ENCODE measurements at places on chromosomes 4 and X.

DNA sequence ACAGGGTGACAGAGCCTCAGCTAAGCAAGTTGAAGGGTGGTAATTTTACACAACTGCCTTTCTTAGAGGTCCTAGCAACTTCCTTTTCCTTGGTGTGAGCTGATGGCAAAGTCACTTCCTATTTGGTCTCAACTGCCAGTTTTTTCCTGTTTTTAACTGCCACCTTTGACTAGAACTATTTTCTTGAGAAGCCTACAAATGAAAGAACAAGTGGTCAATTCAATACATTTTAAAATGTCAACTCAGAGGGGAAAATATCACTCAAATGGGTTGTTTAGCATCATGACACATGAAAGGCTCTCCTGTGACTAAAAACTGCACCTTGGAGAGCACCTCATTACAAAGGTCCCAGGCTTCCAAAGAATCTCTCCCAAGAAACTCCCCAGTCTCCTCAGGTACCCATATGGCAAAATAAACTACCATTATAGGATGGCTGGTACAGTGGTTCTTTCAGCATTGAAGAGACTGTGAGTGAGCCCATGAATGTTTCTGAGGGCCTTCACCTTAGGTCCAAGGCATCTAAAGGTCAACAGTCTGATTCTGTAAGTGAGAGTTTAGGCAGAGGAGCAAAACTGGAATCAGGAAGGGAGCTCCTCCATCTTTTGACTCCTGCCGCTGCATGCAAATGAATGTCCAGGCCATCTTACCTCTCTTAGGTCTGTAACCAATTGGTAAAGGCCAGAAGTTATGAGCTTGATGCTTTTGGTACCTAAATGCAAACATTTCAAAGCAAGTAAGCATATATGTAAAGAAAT, 5.5 kb upstream of the STK26 start:
- DNase-seq = no peak

DNA sequence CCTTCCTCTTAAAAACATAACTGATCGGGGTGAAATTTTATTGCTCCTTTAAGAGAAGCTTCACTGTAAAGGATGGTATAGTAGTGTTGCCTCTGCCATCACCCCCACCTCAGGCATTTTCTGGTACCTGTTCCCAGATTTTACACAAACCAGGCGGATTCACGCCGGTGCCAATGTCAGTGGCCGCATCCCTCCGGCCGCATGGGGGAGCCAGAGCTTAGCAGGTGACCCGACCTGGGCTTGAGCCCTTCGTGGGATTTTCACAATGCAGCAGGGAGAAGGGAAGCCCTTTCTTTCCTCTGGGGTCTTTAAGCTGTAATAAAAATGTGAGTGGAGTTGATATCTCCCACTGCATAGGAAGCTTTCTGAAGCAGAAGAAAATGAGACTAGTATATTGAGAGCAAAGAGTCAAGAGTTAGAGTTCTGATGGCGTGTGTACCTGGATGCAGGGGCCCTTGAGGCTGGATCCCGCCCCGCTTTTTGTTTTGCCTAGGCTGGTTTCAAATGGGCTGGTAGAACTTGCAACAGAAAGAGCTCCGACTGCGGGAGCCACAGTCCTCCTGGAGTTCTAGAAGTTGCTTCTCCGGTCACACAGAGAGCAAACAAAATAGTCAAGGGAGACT, 59.4 kb downstream of the POLR2B start:
- no peak for DNase-seq

DNA sequence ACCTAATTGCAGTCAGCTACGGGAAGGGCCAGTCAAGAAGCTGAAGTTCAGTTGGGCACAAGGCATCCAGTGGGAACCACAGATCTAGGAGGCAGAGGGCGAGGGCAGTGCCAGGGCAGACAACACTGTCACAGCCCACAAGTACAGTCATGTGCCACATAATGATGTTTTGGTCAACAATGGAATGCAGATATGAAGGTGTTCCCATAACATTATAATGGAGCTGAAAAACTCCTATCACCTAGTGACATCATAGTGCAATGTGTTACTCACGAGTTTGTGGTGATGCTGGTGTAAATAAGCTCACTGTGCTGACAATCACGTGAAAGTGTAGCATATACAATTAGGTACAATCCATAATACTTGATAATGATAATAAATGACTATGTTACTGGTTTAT, 4.5 kb upstream of the TMEM255A start:
- DNase-seq = no peak

DNA sequence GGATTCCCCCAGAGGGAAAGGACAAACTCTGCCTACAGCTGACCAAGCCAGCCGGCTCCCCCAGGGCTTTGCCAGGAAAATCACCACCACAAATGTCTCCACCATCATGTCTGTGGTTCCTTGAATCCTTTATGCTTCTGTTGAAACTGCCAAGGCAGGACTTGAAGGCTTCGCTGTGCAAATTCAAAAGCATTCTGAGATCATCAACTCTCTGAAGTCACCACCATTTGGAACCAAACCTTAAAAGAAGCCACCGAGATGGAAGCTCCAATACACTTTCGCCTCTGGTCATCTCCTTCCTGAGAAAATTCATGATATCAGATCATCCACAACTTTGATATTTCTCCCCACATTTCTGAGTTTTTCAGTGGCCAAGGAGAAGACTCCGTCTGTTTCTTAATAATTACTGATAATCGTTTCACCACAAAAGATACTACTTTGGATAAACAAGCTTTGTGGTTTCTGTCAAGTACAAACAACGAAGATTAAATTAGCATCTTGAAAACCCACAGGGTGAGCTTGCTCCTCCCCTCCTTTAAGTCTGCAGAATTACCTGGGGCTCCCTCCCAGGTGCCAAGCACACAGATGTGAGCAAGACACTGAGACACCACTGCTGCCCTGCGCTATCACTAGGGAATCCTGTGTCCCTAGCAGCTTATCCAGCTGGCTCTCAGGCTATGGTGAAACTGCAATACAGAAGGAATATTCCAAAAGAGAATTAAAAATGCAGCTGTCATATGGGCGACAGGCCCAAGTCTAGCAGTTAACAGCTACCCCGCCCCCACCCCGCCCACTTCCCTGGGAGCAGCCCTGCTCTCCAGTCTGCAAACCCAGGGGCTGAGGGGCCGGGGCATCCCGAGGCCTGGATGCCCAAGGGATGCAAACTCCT, 125.0 kb upstream of the TBL1X start:
- no peak for DNase-seq

DNA sequence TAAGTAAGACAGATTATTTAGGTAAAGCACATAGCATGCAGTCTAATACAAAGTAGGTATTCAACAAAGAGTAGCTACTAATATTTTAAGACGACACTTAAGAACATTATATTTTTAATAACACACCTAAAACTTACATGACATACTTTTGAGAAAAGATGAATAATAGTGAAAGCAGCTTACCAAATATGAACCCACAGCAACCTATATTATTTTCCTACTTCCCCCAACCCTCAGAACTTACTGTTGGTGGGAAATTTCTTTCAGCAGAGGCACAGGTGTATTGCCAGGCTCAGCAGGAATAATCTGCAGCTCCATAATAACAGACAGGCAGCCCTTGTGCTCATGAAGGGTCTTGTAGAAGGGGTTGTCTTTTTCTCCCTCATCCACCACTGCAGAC, 498.9 kb downstream of the GLUD2 start:
- no peak for DNase-seq

DNA sequence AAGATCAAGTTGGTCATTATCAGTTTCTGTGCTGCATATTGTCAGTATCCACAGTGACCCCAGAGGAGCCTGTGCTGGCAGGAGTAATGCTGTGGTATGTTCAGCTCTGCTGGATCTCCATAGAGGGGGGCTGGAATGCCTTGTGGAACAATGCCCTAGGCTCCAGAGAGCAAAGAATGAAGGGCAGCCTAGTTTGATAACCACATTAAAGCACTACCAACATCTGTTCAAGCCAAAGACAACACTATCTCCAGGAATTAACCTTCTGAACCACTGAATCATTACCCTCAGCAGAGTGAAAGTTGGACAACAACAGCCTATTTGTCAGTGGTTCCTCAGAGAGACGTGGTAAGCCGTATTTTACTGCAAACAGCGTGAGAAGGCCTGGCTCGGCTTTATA, 192.3 kb upstream of the CXorf66 start:
- DNase-seq = no peak

GRCh38 chr4:84800256-84800655, 166.2 kb downstream of the WDFY3 start:
- DNase-seq = no peak

Data from smooth muscle cell of the brain vasculature (primary cell).